EH (cell line): ENCODE measurements at places on chromosomes 11 and 22.

GRCh38 chr11:69931994-69932910 is 113.0 kb upstream of the FGF3 start:
- no peak for DNase-seq

DNA sequence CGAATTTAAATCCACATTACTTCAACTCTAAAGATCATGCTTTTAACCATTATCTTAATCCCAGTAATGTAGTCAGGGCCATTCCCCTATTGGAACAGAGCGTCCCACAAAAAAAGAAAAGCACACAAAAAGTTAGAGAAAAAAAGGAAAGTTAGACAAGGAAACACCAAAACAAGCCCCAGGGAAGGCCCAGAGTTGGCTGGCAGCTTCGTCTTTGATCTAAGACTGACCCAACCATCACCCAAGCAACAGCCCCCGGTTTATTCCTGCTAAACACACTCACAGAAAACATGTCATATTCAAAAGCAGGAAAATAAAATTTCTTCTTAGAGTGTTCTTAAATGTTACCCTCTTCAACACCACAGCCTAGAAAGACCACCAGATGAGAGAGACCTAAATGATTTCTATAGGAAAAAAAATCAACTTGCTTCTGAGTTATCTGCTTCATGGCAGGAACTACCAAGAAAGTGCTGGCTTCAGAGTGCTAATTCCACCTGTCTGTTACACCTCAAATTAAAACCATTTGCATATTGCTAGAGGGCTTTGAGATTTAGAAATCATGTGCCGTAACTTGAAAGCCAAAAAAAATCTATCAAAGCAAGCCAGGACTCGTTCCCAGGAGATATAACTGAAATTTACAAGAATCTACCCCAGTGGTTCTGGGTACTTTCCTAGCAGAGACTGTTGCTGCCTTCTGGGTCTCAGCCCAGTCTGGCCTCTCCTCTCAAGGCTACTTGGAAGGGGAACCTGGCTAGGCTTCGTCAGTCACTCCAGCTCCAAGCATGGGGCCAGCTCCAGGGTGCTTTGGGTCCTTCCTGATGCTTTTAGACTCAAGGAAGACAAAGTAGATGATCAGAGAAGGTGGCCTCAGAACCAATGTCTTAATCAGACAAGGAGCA is 31.2 kb downstream of the POU2AF3 start:
- DNase-seq, result no peak

GRCh38 chr11:77074205-77074604 is 7.4 kb downstream of the CAPN5 start:
- DNase-seq, result no peak

DNA sequence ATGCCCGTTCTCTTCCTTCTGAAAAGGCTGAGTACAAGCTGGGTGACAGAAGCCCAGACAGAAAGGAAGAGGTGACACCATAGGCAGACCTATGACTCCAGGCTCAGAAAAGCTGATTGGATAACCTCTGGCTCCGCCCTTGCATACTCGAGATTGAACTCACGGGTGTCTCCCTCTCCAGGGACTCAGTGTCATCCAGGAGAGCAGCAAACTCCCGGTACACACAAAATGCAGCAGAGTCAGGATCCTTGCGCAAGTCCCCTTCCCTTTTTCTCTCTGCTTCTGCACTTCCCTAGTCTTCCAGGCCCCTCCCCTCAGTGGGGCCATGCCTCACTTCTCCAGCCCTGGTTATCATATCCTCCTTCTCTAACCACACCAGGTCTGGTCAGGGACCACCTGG is 9.8 kb downstream of the SCN4B start:
- peak; percentile 10 for DNase-seq

DNA sequence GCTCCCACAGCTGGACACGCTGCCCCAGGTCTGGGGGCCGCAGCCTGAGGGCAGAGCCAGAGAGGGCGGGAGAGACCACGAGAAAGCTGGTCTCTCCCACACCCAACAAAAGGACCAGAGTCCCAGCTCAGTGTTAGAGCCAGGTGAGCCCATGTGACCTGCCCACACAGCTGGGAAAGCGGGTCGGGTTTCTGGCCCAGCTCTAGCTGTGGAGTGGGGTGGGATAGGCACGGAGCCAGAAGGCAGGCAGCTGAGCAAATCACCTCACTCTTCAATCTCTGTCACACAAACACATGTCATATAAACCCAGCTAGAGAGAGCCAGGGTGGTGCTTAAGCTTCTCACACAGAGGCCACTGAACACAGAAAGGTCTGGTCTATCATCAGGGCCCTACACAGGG is 7.8 kb upstream of the EIF3D start:
- DNase-seq, result no peak

- no peak for DNase-seq
These were observed 802 bp downstream of the KBTBD3 start for GRCh38 chr11:106076171-106076918.

- no peak for DNase-seq
These were observed 24.0 kb downstream of the ABTB2 start for GRCh38 chr11:34333787-34334186.

DNA sequence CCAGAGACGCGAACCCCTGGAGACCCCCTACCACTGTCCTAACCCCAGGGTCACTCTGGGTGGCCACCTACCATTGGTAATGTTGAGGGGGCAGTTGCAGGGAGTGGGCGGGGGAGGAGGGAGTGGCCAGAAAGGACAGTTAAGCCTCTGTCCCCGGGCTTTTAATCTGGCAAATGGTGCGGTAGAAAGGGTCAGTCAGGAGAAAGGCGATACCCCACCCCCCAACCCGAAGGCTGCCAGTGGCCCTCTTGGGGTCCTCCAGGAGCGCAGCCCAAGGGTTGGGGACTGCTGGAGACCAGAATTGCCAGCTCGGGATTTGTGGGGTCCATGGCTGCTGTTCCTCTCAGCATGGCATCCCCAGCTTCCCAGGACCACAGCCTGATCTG is 742 bp downstream of the P2RY2 start:
- DNase-seq, result no peak

- peak; percentile 6 for DNase-seq
These were observed 266.5 kb downstream of the TENM4 start for GRCh38 chr11:79174045-79175008.

DNA sequence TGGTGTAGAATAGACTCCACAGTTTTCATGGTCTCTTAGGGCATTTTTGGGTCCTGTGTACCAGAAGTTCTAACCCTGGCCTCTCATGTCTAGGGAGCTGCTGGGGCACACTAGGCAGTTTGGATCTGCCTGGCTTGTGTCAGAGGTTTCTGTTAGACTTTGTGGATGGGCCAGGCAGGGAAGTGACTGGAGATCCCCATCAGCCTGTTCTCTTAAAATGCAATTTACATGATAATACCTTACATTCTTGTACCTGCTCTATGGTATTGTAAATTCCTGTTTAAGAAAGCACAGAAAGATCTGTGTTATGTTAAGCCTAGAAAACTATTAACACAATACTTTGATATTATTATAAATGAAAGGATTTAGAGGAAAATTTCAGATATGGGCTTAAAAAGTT is 104.0 kb downstream of the ARHGAP42 start:
- DNase-seq, result no peak

- DNase-seq, result peak; percentile 91
These were observed 3.9 kb downstream of the CDC45 start for GRCh38 chr22:19483481-19484244.

- no peak for DNase-seq
These were observed 15.2 kb downstream of the POLR2F start for GRCh38 chr22:37968452-37969251.

DNA sequence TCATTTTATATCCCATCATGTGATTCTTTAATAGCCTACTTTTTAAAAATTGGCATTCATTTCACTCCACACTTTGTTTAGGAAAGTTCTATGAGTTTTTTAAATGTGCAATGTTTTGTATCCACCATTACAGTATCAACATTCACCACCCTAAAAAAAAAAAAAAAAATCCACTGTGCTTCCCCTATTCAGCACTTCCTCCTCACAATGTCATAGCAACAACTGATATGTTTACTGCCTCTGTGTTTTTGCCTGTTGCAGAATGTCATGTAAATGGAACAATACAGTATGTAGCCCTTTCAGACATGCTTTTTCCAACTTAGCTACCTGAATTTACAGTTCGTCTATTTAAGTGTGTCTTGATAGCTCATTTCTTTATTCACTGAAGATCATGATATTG is 754.2 kb downstream of the FAM181B start:
- DNase-seq, result no peak

DNA sequence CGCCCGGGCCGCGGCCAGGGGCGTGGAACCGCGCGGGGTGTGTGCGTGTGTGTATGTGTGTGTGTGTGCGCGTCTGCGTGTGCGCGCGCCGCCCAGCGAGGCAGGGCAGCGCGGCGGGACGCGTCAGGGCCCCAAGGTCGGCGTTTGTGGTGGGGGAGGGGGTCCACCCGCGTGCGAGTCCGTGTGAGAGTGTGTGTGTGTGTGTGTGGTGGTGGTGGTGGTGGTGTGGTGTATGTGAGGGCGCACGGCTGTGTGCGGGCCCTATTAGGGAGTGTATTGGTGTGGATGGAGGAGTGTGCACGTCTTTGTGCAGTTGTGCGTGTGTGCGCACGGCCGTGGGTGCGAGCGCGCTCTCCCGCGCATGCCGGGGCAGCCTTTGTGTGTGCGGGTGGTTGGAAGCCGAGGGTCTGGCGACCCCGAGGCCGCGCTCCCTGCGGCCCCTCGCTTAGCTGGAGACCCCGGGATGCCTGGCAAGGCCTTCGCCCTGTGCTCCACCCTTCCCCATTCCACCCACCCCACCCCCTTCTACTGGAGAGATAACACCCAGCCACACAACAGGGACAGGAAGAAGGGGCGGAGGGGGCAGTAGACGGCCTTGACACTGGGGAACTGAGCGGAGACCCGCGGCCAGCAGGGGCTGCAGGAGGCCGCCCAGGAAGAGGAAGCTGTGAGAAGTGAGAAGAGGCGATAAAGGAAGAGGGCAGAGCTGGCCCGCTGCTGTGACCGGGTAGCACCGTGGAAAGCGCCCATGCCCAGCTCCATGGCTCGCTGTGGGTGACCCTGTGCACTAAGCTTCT is 528 bp upstream of the ARRB1 start:
- peak; percentile 53 for DNase-seq

- DNase-seq, result no peak
These were observed 3.0 kb upstream of the SIGIRR start for GRCh38 chr11:417652-418342.

GRCh38 chr22:45240810-45241631 is at the start of gene KIAA0930:
TSS of gene KIAA0930 (minus strand) at chr22:45240894. CDS start at chr22:45240703, 191 bp downstream.
- peak; percentile 74 for DNase-seq

DNA sequence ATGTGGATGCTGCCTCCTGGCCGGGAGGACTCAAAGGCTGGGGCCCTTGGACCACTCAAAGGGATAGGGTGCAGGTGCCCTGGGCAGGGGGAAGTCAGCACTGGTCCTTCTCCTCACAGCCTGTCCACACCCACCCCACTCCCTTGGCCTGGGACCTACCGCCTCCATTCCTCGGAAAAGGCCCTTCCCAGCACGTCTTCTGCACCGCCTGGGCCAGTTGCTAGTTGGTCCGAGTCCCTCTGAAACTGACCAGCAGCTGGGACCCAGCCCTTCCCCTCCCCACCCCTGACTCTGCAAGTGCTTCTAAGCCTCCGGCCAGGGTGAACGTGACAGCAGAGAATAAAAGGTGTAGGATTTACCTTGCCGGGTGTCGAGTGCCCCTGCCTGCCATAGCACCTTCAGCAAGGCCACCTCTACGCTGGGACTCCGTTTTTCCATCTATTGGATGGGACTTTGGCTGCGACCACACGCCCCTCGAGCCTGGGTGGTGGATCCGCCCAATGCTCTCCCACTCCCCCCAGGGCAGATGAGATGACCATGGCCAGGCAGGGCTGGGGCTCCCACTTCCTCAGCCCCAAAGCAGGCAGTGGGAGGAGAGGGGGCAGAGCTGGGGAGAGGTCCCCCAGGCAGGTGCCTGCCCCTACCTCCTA is 37.3 kb downstream of the OSBPL5 start:
- DNase-seq, result no peak

DNA sequence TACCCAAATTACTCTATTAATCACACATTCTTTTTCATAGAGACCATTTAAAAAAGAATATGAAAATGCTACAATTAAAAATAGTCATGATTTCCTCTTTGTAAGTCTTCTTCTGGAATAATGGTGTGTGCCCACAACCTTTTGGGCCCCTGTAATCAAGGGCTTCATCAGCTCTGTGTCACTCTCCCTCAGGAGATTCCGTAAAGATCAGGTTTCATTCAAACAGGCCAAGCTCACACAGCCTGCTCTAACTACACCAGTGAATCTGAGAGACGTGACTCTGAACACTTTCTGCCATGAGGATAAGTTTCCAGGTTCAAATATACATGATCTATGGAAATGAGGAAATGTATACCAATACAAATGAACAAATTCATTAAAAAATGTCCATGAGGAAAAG is 9.5 kb downstream of the DRICH1 start:
- no peak for DNase-seq

GRCh38 chr11:77284476-77285468 is 16.7 kb downstream of the GDPD4 start:
- DNase-seq, result no peak

GRCh38 chr11:45894555-45895247 is 9.2 kb downstream of the MAPK8IP1 start:
- no peak for DNase-seq

GRCh38 chr11:90845799-90846198 is 623.0 kb upstream of the CHORDC1 start:
- no peak for DNase-seq

DNA sequence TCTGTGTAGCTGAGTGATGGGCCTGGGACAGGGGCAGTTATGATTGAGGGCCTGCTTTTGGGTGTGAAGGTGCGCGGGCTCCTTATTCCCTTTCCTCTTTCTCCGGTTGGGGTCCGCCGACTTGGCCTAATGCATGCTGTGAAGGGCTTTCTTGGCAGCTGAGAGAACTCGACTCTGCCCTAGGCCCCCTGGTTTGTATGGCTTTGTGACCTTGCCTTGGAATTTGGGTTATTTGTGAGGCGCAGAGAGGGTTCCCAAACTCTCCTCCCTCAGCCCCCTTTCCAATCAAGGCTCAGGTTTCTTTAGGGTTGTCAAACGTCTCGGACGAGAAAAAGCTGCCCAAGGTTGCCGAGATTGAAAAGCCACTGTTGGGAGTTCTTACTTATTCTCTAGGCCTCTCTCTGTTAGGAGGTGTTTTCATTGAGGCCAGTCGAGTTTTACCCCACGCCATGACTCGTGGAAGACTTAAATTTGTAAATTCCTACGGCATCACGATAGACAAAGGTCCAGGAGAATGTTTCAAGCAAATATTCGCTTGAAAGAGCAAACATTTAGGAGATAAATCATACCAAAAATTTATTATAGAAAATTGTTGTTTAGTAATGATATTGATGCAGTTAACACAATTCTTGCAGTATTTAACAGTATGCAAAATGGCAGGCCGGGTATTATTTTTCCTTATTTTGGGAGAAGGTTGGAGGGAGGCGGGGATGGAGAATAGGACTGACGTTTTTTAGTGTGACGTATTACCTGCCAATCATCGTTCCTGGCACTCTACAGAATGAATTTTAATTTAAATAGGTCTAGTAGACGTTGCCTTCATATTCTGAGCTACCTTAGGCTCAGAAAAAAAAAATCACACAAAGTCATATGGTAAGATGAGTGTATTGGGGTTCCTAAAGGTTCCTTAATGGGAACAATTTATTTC is 689 bp downstream of the PDHX start:
- peak; percentile 28 for DNase-seq

DNA sequence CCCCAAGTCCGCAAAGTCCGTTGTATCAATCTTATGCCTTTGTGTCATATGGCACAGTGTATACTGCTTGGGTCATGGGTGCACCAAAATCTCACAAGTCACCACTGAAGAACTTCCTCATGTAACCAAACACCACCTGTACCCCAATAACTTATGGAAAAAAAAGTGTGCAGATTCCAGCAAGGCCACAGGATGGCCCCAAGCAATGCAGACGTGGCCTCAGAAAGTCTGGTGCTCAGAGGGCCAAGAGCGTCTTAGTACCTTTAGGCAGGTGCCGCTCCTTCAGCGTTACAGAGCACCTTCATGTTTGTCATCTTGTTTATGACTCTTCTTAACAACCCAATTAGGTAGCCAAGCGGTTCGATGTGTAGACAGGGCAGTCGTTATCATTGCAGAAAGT is 65.3 kb downstream of the PRDM11 start:
- DNase-seq, result no peak
